ENCODE measurements at places on chromosomes 4 and X.

- no peak for DNase-seq
Observed at GRCh38 chr4:182809417-182810102, 107.6 kb downstream of the DCTD start.

DNA sequence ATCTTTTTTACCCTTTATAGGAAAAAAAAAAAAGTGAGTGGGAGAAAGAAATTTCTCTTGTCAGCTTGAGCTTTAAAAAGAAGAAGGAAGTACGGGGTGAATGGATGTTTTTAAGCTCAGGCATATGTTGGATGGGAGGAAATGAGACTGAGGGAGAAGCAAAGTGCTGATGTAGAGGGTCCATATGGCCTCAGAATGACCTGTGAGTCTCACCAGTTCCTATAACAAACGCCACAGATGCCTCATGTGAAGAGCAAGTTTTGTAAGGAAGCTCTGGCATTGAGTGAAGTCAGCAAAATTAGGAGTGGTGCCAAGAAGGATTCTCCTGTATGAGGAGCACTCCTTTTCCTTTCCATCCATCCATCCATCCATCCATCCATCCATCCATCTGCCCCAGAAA lies 214.6 kb downstream of the PTTG2 start:
- no peak for DNase-seq

GRCh38 chr4:13917015-13917414 lies 289.5 kb upstream of the BOD1L1 start:
- DNase-seq = no peak

GRCh38 chrX:40323977-40324376 lies 226.2 kb upstream of the BCOR start:
- DNase-seq = no peak

DNA sequence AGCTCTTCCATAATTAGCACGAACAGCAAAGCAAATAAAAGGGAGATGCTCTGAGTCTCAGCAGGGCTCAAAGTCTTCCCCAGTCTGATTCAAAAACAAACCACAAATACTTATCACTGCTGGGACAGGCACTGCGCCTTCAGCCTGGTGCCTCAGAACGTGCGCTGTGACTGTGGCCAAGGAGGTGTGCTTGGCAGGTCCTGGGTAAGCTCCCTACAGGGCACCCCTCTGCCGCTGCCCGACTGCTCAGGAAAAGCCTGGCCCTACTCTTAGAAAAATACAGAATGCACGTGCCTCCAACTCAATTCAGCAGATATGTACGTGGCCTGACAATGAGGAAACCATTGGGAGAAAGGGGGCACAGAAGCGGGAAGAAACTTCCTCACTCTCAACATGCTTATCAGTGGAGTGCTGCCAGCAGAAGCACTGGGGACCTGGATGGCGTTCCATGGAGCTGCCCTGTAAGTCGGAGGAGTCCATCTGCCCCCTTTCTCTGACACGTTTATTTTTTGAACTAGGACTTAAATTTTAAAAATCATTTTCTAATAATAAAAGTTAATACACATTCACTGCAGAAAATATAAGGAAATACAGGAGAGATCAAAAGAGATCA lies 86.8 kb downstream of the GATB start:
- no peak for DNase-seq

GRCh38 chrX:38669428-38669827 lies 108.1 kb downstream of the TSPAN7 start:
- DNase-seq = no peak

- DNase-seq = no peak
Observed at GRCh38 chrX:67922966-67923365, 379.1 kb downstream of the AR start.

DNA sequence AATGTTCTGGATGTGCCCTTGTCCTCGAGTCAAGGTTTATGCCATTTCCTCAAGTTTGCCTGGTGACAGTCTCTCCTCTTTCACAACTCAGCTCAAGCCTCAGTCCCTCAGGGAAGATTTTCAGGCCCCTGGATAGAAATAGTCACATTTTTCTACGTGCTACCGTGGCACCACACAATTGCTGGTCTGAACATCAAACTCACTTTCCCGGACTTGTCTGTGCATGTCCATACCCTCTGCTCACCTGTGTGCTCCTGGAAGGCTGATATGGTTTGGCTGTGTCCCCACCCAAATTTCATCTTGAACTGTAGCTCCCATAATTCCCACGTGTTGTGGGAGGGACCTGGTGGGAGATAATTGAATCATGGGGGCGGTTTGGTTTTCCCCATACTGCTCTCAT lies 129.7 kb downstream of the HS3ST1 start:
- DNase-seq = no peak

GRCh38 chr4:15253349-15253748 lies 174.5 kb upstream of the C1QTNF7 start:
- DNase-seq = no peak

- no peak for DNase-seq
Observed at GRCh38 chrX:129626026-129626425, 28.7 kb downstream of the APLN start.

- DNase-seq = no peak
Observed at GRCh38 chr4:1593881-1594345, 90.2 kb downstream of the FAM53A start.

GRCh38 chr4:188023682-188024081 lies 28.1 kb downstream of the ZFP42 start:
- DNase-seq = no peak

GRCh38 chrX:1152090-1152489 lies 60.4 kb downstream of the CRLF2 start:
- no peak for DNase-seq

DNA sequence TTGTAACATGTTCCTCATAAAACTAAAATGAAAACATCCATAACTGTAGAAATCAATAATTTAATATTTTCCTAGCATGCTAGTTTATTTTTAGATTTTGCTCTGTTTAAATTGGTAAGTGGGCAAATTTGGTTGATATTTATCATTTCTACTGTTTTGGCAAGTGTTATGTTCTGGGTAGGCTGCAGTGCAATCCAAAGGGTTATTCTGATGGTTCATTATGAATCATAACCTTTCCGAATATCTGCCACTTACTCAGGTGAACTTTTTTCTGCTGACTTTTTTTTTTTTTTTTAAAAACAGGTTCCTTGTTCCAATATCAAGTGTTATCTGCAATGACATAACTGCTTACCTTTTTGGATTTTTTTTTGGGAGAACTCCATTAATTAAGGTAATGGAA lies 52.0 kb downstream of the CDS1 start:
- DNase-seq = no peak

DNA sequence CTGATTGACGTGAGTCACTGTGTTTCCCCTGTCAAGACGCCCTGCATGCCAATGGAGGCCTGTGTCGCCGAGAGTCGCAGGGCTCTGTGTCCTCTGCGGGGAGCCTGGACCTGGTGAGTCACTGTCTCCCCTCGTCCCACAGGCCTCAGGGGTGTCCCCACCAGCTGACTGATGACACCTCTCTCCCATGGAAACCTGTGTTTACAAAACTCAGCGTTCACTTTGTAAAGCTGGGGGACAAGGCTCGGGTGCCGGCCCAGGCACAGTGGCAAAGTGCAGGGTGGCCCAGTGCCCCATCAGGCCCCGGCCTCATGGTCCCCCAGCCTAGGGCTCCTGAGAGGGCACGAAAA lies 21.2 kb upstream of the HGFAC start:
- no peak for DNase-seq

GRCh38 chr4:123924536-123924935 lies 527.9 kb downstream of the SPRY1 start:
- DNase-seq = no peak

GRCh38 chr4:158285429-158286216 lies 75.3 kb downstream of the TMEM144 start:
- no peak for DNase-seq

- DNase-seq = no peak
Observed at GRCh38 chr4:55127521-55127920, 2.1 kb upstream of the KDR start.

- DNase-seq = no peak
Observed at GRCh38 chr4:182975806-182976205, 58.6 kb upstream of the DCTD start.

Data from stimulated activated naive B cell treated with anti-CD40 and anti-IgM and Interleukin-4, amounts not matched to agents 10 μg/mL and 1 μg/mL and 100 μg/mL, for 72 hours (primary cell).